ENCODE measurements at places on chromosomes 11 and 22. TPM values are rescaled to one million over a fixed set of nuclear protein-coding genes. Genes with fewer than 3 reads are reported as not detected.

The NAALAD2 gene
- total RNA-seq = 0.35 TPM

The NCAM1 gene
- 0.30 TPM for total RNA-seq

The OR5T1 gene
- total RNA-seq = not detected

The KRTAP5-10 gene
- total RNA-seq = not detected

The LDHAL6A gene
- not detected for total RNA-seq

The MMP27 gene
- total RNA-seq = 1.3 TPM

The RTN4R gene
- total RNA-seq = 0.23 TPM

The C11orf97 gene
- not detected for total RNA-seq

The KLHDC7B gene
- 0.08 TPM for total RNA-seq

The DEUP1 gene
- total RNA-seq = not detected

The KDM2A gene
- 44.6 TPM for total RNA-seq

The SLC35F2 gene
- 23.5 TPM for total RNA-seq

The KCNQ1OT1 gene
- total RNA-seq = 2.1 TPM

The MAP6 gene
- 1.2 TPM for total RNA-seq

The SYCE3 gene
- total RNA-seq = not detected

The IGLL1 gene
- not detected for total RNA-seq

The LINC01488 gene
- total RNA-seq = 0.08 TPM

The ELFN2 gene
- total RNA-seq = not detected

The POU2AF2 gene
- total RNA-seq = not detected

The PARVA gene
- 24.9 TPM for total RNA-seq

The DDTL gene
- total RNA-seq = 11.0 TPM

The QSER1 gene
- 4.7 TPM for total RNA-seq

The MMP13 gene
- not detected for total RNA-seq
